T-helper 2 cell treated with Interferon-gamma antibody and Interleukin-4, amounts not matched to agents 100 ng/mL and 5 ng/mL, for 36 hours (primary cell): ENCODE measurements at places on chromosomes 7 and 10. TPM values are rescaled to one million over a fixed set of nuclear protein-coding genes. Genes with fewer than 3 reads are reported as not detected.

Gene PROSER2
- 0.23 and 0.32 TPM in 2 replicates for total RNA-seq

Gene TMEM184A
- not detected in 2 replicates for total RNA-seq

Gene SORBS1
- total RNA-seq = 0.91 and 1.1 TPM in 2 replicates

Gene IGFBP1
- not detected in 2 replicates for total RNA-seq

Gene ASAH2
- total RNA-seq = 1.3 and 1.7 TPM in 2 replicates

Gene SLC13A1
- 0.05 TPM in 1 of 2 replicates, not detected in the other for total RNA-seq

Gene TASOR2
- 62.4 and 63.0 TPM in 2 replicates for total RNA-seq

Gene FAM237B
- not detected in 2 replicates for total RNA-seq

Gene FGFR2
- 0.73 TPM in 1 of 2 replicates, not detected in the other for total RNA-seq

Gene PRRT4
- 0.07 and 0.18 TPM in 2 replicates for total RNA-seq

Gene SFR1
- total RNA-seq = 13.6 and 14.7 TPM in 2 replicates

Gene ADCY1
- 3.1 and 3.5 TPM in 2 replicates for total RNA-seq

Gene UCN3
- not detected in 2 replicates for total RNA-seq

Gene PRKG1
- not detected in 2 replicates for total RNA-seq

Gene DEPP1
- total RNA-seq = 1.7 TPM in 2 replicates

Gene POM121L12
- total RNA-seq = not detected in 2 replicates
